ENCODE measurements at places on chromosomes 12 and 14.

GRCh38 chr12:27337376-27337775 is 4.7 kb downstream of the BMAL2 start:
- DNase-seq: no peak

GRCh38 chr14:71590131-71590530 is 342.1 kb upstream of the RGS6 start:
- DNase-seq: no peak

GRCh38 chr12:104741077-104741476 is 217.0 kb downstream of the SLC41A2 start:
- no peak for DNase-seq

GRCh38 chr12:127823801-127824200 is 443.2 kb upstream of the TMEM132C start:
- no peak for DNase-seq

GRCh38 chr12:49582850-49583249 is 14.9 kb upstream of the MCRS1 start:
- no peak for DNase-seq

- DNase-seq: no peak
Measured at GRCh38 chr14:29235991-29236390, 469.4 kb downstream of the FOXG1 start.

GRCh38 chr12:52382854-52383253 is 2.6 kb downstream of the KRT84 start:
- DNase-seq: no peak

- DNase-seq: no peak
Measured at GRCh38 chr12:109467978-109468676, 9.0 kb downstream of the KCTD10 start.

GRCh38 chr14:97432586-97432985 is 635.4 kb downstream of the VRK1 start:
- no peak for DNase-seq

DNA sequence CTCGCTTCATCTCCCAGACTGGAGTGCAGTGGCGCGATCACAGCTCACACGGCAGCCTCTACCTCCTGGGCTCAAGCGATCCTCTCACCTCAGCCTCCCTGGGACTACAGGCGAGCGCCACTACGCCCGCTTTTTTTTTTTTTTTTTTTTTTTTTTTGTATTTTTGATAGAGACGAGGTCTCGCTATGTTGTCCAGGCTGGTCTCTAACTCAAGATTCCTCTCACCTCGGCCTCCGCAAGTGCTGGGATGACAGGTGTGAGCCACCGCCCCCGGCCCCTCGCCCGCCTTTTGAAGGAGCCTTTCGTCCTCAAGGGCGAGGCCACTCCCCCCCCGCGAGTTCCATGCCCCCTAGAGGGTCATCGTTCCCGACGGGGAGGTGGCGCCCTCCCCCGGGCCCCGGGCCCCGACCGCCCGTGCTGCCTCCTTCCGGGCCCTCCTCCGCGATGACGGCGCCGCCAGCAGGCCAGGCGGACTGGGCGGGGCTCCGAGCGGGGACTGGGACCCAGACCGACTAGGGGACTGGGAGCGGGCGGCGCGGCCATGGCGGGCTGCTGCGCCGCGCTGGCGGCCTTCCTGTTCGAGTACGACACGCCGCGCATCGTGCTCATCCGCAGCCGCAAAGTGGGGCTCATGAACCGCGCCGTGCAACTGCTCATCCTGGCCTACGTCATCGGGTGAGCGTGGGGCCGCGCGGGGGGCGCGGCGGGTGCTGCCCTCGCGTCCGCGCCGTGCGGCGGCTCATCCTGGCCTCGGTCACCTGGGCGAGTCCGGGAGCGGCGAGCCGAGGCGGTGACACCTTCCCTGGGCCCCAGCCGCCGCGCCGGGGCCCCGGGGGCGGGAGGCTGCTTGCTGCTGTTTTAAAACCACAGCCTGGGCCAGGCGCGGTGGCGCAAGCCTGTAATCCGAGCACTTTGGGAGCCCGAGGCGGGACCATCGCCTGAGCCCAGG is at the start of gene P2RX4:
Gene P2RX4 (plus strand): TSS at position 506 of the 949 bp plus-strand sequence. CDS start 36 bp downstream, at position 542.
- DNase-seq: peak; percentile 47

- no peak for DNase-seq
Measured at GRCh38 chr12:58463051-58463450, 457.3 kb downstream of the LRIG3 start.

DNA sequence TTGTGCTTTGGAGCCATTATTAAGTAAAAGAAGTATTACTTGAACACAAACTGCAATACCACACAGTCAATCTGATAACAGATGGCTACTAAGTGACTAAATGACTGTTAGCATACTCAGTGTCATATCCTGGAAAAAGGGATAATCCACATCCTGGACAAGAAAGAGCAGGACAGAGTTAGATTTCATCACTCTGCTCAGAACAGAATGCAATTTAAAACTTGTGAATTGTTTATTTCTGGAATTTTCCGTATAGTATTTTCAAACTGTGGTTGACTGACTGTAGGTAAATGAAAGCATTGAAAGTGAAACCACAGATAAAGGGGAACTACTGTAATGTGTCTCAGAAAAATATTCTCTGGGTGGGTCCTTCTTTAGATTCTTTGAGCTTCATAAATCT is 458.8 kb downstream of the TMEM117 start:
- no peak for DNase-seq

GRCh38 chr12:19530637-19531023 is 91.3 kb downstream of the AEBP2 start:
- DNase-seq: no peak

GRCh38 chr12:16135323-16135722 is 142.2 kb downstream of the SLC15A5 start:
- DNase-seq: no peak

DNA sequence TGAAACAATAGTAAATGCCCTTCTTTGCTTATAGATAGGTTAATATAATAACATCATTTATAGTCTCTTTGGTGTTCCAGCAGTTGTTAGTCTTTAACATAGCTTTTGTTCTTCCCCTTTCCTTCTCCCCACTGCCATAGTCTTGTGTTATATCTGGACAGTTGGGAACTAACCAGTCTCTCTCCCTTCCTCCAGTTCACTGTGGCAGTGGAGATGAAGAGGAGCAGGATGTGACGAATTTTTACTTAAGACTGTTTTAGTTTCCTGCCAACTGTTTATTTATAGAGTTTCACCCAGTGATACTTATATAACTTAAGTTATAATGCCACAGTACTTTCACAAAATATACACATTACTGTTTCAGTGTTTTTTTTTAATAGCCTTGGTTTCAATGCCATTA is 277.4 kb downstream of the PDZRN4 start:
- no peak for DNase-seq

DNA sequence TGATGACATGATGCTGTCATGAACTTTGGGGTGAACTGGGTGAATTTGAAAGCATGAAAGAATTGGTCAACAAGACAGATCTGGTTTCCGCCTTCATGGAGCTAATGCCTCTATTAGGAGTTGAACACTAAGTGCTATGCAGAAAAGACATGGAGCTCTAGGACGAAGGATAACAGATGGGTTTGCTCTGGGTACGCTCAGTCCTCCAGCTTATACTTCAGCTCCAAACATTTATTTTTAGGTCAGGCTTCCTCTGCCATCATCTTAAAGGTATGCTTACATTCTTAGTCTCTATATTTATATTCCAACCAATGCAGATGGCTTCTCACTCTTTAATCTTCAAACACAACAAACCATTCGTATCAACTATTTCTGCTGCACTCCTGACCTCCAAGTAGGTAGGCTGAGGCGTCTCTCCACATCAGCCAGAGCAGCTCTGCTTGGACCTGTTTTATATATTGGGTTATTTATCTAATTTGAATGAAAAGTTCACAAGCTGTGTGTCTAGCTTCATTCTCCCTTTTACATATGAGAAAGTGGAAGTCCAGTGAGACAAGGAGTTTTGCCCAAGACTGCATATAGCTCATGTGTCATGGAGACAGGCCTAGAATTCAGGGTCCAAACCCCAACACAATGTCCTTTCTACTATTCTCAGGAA is 226.3 kb downstream of the SPTSSA start:
- no peak for DNase-seq

- no peak for DNase-seq
Measured at GRCh38 chr12:61848893-61849292, 411.3 kb upstream of the USP15 start.

DNA sequence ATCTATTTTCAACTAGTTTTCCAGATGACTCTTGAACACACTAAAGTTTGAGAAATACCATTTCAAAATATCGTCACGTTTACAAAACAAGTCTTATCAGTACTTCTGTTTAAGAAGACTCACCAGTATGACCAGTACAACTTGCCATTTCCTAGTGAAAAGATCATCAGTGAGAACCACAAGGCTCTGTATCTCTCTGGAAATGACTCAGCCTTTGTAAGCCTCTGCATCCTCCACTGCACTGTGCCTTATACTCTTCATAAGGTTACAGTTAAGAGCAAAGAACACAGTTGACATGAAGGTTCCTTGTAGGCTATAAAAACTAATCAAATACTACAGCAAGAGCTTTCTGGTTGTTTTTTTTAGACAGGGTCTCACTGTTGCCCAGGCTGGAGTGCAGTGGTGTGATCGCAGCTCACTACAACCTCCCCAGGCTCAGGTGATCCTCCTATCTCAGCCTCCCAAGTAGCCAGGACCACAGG is 5.7 kb upstream of the VTI1B start:
- DNase-seq: no peak

- peak; percentile 14 for DNase-seq
Measured at GRCh38 chr12:21819236-21819635, 44.7 kb upstream of the KCNJ8 start.

- no peak for DNase-seq
Measured at GRCh38 chr14:104975481-104976197, 2.5 kb downstream of the AHNAK2 start.

DNA sequence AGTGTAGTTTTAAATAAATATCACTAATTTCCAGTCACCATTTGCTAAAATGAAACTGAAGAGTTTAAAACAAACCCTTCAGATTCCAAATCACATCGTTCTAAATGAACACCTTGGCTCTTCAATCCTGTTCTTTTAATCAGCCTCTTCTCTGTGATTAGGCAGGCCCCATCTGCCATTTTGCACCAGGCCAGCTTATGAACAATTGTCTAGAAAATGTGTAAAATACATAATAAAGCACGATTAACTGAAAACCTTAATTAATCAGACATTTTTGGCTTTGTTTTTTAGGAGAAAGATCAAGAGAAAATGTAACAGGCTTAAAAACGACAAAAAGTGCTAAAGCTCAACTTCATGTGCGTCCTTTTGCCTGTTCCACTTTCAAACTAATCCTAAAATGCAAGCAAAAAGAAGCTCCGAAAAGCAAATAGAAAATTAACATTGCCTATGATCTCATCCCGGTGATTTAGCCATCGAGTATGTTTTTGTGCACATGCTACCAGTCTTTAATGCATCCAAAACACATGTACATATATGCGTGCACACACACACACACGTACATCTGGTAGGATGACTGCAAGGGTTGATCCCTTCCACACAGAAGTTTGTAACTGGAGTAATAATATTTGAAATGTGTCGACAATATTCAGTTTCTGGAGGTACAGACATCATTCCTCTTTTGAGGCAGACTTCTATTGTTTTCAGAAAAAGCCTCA is 288.6 kb downstream of the FOXN3 start:
- no peak for DNase-seq

- DNase-seq: no peak
Measured at GRCh38 chr14:54643696-54644176, 76.8 kb downstream of the SAMD4A start.

GRCh38 chr12:80846952-80847351 is 90.8 kb downstream of the LIN7A start:
- DNase-seq: no peak

DNA sequence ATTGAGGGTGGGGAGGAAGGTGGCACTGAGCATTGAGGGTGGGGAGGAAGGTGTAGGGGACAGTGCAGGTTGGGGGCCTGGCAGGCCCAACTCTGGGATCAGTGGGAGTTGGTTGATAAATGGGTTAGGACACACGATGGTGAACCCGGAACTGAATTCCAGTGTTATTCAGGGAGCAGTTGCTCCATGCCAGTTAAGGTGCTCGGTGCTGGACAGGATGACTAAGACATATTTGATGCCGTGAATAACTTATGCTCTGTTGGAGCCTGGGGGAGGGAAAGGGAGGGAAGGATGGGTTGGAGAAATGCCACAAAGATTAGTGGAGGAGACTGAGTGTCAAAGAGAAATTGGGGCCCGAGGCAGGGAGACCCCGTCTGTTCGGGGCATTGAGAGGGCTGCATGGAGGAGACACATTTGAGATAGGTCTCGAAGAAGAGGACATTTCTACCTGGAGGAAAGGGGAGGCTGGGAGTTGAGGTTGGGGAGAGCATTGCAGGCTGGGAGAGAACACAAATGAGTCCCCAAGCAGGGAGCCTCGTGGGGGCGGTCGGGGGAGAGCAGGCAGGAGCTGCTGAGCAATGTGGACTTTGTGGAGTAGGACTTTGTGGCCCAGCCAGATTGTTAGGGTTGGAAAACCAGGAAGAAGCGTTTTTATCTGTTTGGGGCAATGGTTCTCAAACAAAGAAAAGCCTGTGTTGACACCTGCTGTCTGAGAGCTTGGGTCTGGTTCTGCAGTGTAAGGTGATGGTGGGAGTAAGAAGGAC is 65.3 kb downstream of the IQSEC3 start:
- no peak for DNase-seq

GRCh38 chr14:91245029-91245428 is 525 bp upstream of the GPR68 start:
- DNase-seq: no peak

GRCh38 chr12:120231316-120232011 is 30.6 kb upstream of the RPLP0 start:
- peak; percentile 87 for DNase-seq

DNA sequence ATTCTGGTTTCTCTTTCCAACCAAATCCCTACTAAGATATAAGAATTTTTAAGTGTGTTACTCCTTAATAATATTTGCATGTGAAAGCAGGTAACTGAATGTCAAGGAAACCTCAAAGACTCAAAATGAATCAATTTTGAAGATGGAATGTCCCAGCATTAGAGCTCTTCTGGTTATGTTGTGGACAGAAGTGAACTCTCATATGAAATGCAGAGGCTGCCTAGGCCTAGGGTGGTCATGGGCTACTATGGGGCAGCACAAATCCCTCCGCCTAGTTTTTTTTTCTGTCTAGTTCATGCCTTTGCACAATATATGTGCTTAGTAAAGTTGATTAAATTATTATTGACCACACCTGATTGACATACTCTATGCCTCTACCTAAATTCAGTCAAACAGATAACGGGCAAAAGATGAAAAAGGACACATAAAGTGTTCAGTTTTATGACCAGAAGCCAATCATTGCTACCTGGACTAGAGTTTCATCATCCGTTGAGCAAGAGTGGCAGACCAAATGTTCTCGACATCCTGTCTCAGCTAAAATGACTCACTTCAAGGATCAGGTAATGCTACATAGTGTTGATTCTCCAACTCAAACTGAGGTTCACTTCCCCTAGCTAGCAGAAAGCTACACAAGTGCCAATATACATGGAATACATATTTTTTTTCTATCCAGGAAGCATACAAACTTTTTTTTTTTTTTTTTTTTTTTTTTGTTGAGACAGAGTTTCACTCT is 1211.4 kb downstream of the VRK1 start:
- DNase-seq: no peak

DNA sequence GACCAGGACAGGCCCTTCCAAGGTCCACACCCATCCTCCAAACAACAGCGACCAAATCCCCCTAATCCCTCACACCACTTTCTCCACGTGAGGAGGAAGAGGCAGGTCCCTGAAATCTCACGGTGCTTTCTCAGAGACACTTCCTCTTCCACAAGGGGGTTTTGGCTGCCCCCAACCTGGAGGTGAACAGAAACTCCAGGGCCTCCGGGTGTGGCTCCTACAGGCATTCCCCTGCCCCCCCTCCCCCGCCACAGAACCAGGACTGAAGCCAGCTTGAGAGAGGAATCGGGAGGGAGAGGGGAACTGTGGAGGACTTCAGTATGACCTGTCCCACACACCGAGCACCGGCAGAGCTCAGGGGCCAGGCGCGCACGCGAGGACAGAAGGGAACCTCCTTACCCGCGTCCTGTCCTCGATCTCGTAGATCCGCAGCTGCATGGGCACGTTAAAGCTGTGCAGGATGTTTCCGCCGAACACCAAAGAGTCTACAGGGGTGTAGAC is 60.2 kb downstream of the KDM2B start:
- no peak for DNase-seq
